Bone marrow (tissue), 2 donors: ENCODE measurements at places on chromosomes 1 and 21.

DNA sequence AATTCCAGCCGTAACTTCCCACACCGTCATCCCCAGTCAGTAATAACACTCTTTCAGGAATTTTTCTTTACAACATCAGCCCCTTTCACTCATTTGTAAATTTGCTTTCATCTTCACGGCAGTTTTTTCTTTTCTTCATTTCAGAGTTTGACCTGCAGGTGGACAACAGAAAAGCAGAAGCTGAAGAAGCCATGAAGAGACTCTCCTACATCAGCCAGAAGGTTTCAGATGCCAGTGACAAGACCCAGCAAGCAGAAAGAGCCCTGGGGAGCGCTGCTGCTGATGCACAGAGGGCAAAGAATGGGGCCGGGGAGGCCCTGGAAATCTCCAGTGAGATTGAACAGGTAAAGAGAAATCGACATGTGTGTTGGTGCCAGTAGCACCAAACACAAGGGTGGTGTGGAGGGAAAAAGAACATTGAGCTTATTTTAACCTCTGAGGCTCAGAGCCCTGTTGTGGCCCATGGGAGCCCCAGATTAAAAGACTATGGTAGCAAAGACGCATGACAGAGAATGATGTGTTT lies 53.2 kb downstream of the LAMC2 start:
- no peak for DNase-seq

DNA sequence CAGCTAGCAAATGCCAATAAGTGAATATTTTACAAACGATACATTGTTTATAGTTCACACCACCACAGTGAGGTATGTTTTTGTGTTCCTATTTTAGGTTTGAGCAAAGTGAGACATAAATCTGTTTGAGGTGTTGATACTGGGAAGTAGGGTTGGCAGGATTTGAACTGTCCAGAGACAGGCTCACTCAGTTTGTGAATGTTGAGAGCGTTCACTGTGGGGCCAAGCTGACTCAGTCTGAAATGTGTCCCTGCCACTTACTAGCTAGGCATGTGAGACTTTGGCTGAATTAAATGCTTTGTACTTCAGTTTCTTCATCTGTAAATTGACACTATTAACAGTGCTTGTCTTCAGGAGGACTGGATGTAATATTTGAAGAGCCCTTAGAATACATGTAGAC lies 35.1 kb downstream of the DIRAS3 start:
- DNase-seq = no peak

- DNase-seq = no peak
These were observed 7.3 kb downstream of the CD244 start for GRCh38 chr1:160855181-160855981.

DNA sequence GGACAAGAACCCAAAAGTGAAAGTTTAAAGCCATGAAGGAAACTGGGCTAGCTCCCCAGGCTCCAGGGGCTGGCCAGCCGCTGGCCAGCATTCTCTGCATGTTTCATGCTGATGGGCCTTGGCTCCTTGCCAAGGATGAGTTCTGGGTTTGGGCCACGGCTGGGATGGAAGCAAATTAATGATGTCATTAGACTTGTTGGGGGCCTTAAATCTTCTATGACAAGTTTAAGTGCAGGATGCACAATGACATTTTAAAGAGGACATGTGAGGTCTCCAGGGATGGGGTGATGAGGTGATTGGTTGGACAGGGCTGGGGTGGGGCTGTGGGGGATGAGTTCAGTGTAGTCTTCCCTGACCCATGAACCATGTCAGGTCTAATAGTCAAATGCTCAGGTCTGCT lies 199.6 kb downstream of the TRABD2B start:
- no peak for DNase-seq

DNA sequence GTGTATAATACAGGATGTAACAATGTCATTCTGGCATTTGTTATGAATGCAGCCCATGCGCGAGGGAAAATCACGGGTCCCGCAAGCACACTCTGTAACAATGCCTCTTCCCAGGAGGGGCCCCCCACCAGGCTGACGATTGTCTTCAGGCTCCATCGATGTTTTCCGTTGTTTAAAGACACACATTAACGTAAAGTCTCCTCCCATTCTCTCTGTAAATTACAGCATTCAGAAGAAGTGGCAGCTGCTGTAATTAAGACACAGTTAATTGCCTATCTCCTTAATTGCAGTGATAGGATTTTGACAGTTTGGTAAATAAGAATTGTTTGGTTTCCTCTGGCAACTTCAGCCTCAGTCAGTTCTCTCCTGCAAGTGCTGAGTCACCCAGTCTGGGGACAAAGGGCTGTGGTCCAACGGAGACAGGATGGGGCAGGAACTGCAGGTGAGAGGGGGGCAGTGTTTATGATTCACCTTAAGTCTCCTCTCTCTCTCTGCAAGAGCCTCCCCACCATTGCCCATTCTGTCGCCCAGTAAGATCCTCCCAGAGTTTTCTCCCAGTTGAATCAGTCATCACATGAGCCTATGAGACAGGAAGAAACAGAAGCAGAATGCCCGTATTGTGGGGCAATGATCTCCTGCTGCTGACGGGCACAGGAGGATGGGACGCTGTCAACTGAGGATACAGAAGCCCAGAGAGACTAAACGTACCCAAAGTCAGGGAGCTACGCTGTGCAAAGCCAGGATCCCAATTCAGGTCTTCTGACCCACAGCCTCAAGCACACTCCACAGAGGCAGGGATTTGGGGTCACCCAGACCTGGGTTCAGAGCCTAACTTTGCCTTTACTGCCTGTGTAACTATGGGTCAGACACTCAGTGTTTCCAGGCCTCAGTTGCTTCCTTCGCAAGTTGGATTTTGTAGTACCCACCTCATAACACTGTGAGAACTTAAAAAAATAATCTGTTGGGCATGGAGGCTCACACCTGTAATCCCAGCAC lies 110.0 kb downstream of the ADSS2 start:
- no peak for DNase-seq
